ENCODE measurements at places on chromosomes 6 and 20. TPM values are rescaled to one million over a fixed set of nuclear protein-coding genes. Genes with fewer than 3 reads are reported as not detected.

Gene CST8
- total RNA-seq, result not detected

DNA sequence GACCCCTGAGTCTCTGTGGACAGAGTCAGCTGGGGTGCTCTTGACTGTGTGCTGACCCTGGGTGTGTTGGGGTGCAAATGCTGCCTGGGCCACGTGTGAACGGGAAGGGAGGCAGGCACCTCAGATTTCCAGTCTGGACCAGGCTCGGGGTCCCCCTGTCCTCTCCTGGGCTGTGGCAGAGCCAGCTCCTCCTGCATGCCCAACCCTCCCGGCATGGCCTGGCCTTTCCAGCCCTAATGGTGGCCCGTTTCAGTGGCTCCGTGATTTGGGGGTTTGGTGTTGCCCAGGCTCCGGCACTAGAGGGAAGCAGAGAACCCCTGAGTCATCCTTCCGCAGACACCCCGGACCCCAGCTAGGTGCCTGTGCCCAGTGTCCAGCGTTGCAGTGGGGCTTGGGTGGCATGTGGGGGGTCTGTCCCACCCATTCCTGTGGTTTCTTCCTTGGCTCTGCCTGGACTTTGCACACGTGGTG, 9.1 kb downstream of the RBM38 start:
- H3K36me3 ChIP-seq, result no peaks in the 10 kb centered on the region
- peaks cover 97% of the 10 kb centered on the region for H3K4me1 ChIP-seq
- peak overlapping the region; percentile 10 for H3K4me3 ChIP-seq
- DNase-seq, result no peak
- peak overlapping the region; percentile 97 for H3K27ac ChIP-seq

- DNase-seq, result no peak
- no peak overlapping the region for H3K4me3 ChIP-seq
- no peaks in the 10 kb centered on the region for H3K27me3 ChIP-seq
- H3K27ac ChIP-seq, result no peak overlapping the region
- no peaks in the 10 kb centered on the region for H3K4me1 ChIP-seq
These were observed 256.1 kb upstream of the KCNQ5 start for GRCh38 chr6:72365773-72366172.

- no peak overlapping the region for H3K4me3 ChIP-seq
- DNase-seq, result no peak
- H3K27ac ChIP-seq, result no peak overlapping the region
- H3K4me1 ChIP-seq, result no peaks in the 10 kb centered on the region
These were observed 98.3 kb downstream of the BMP7 start for GRCh38 chr20:57167971-57168701.

GRCh38 chr20:43899274-43900120, 15.2 kb upstream of the TOX2 start:
- H3K4me3 ChIP-seq, result no peak overlapping the region
- no peaks in the 10 kb centered on the region for H3K36me3 ChIP-seq
- no peaks in the 10 kb centered on the region for H3K27me3 ChIP-seq
- no peak overlapping the region for H3K27ac ChIP-seq
- DNase-seq, result no peak
- H3K4me1 ChIP-seq, result no peaks in the 10 kb centered on the region

Gene ZBTB46
- total RNA-seq, result 4.3 TPM

- H3K4me3 ChIP-seq, result no peak overlapping the region
- H3K27ac ChIP-seq, result no peak overlapping the region
- no peaks in the 10 kb centered on the region for H3K36me3 ChIP-seq
- H3K4me1 ChIP-seq, result no peaks in the 10 kb centered on the region
These were observed 272.2 kb upstream of the FLRT3 start for GRCh38 chr20:14609328-14610221.

Gene C4A
- total RNA-seq, result 5.7 TPM

Gene GGT7
- total RNA-seq, result 11.4 TPM

- DNase-seq, result no peak
- H3K4me3 ChIP-seq, result no peak overlapping the region
- H3K27ac ChIP-seq, result no peak overlapping the region
- no peaks in the 10 kb centered on the region for H3K36me3 ChIP-seq
- H3K4me1 ChIP-seq, result no peaks in the 10 kb centered on the region
These were observed 271.1 kb upstream of the CHD6 start for GRCh38 chr20:41889126-41889843.

GRCh38 chr20:49187330-49187850, 744 bp downstream of the STAU1 start:
- H3K4me1 ChIP-seq, result peaks cover 17% of the 10 kb centered on the region
- H3K36me3 ChIP-seq, result no peaks in the 10 kb centered on the region
- H3K4me3 ChIP-seq, result peak overlapping the region; percentile 82
- H3K27ac ChIP-seq, result peak overlapping the region; percentile 96
- no peaks in the 10 kb centered on the region for H3K27me3 ChIP-seq

Gene SLC17A3
- total RNA-seq, result not detected

Gene PPP1R14C
- total RNA-seq, result 37.0 TPM

GRCh38 chr6:81623106-81623759, 129.2 kb downstream of the TENT5A start:
- H3K4me3 ChIP-seq, result no peak overlapping the region
- H3K27ac ChIP-seq, result no peak overlapping the region
- no peaks in the 10 kb centered on the region for H3K27me3 ChIP-seq
- H3K4me1 ChIP-seq, result no peaks in the 10 kb centered on the region
- DNase-seq, result no peak

GRCh38 chr20:9402141-9402540, 112.2 kb upstream of the LAMP5 start:
- H3K36me3 ChIP-seq, result no peaks in the 10 kb centered on the region
- H3K27me3 ChIP-seq, result no peaks in the 10 kb centered on the region
- no peaks in the 10 kb centered on the region for H3K4me1 ChIP-seq
- H3K4me3 ChIP-seq, result no peak overlapping the region
- no peak for DNase-seq
- no peak overlapping the region for H3K27ac ChIP-seq

Gene GPLD1
- total RNA-seq, result 1.2 TPM

GRCh38 chr6:68651011-68651985, 16.2 kb downstream of the ADGRB3 start:
- no peak for DNase-seq
- H3K27me3 ChIP-seq, result no peaks in the 10 kb centered on the region
- no peak overlapping the region for H3K4me3 ChIP-seq

DNA sequence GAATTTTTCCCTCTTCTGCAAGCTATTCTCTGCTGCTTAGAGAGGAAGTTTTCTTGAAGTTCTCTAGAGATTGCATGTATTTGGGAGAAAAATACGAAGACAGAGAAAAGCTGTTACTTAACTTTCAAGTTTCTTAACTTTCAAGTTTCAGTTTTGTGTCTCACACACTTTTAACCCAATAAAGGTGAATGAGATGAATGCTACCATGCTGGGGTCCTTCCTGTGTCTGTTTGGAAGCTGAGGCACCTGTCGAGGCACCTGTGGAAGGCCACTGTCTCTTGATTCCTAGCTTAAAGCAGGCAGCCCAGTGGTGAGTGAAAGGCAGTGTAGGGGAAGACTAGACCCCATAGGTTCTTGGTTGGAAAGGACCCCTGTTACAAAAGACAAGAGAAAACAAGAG, 372.8 kb upstream of the JARID2 start:
- H3K27ac ChIP-seq, result no peak overlapping the region
- H3K4me1 ChIP-seq, result peaks cover 33% of the 10 kb centered on the region
- no peak overlapping the region for H3K4me3 ChIP-seq
- H3K36me3 ChIP-seq, result no peaks in the 10 kb centered on the region

Gene MOG
- total RNA-seq, result not detected

Gene COL21A1
- total RNA-seq, result 1.1 TPM

Gene SCRT2
- total RNA-seq, result not detected

- no peaks in the 10 kb centered on the region for H3K36me3 ChIP-seq
- H3K27ac ChIP-seq, result no peak overlapping the region
- DNase-seq, result no peak
These were observed 243.8 kb downstream of the TBC1D32 start for GRCh38 chr6:121090492-121090891.

- H3K27me3 ChIP-seq, result no peaks in the 10 kb centered on the region
- H3K4me1 ChIP-seq, result no peaks in the 10 kb centered on the region
- DNase-seq, result no peak
- H3K36me3 ChIP-seq, result no peaks in the 10 kb centered on the region
These were observed 61.8 kb downstream of the NFATC2 start for GRCh38 chr20:51480507-51481270.

Gene CDSN
- not detected for total RNA-seq

- H3K27ac ChIP-seq, result no peak overlapping the region
- no peaks in the 10 kb centered on the region for H3K36me3 ChIP-seq
- no peak for DNase-seq
- no peak overlapping the region for H3K4me3 ChIP-seq
- no peaks in the 10 kb centered on the region for H3K4me1 ChIP-seq
These were observed 29.9 kb downstream of the RAB44 start for GRCh38 chr6:36727505-36728021.

Gene PRL
- not detected for total RNA-seq

DNA sequence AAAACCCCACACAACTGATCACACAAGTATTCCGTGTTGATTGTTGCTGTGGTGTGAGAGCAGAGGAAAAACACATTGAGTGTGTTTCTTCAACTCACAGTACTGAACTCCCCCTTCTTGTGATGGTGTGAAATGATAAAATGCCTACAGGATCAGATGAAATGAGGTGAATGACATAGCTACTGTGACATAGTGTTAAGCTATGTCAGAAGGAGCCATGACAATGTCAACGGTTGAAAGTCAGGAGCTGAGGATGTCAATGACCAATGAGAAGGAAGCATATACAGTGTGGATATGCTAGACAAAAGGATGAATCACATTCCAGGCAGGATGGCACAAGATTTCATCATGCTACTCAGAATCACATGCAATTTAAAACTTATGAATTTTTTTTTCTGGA, 38.8 kb downstream of the WASF1 start:
- no peaks in the 10 kb centered on the region for H3K27me3 ChIP-seq
- no peaks in the 10 kb centered on the region for H3K36me3 ChIP-seq
- H3K27ac ChIP-seq, result no peak overlapping the region
- H3K4me1 ChIP-seq, result no peaks in the 10 kb centered on the region
- no peak for DNase-seq

Gene SYCP2
- total RNA-seq, result 0.10 TPM

Gene CLIC5
- 95.7 TPM for total RNA-seq

- H3K4me1 ChIP-seq, result peaks cover 36% of the 10 kb centered on the region
- no peaks in the 10 kb centered on the region for H3K27me3 ChIP-seq
- no peak for DNase-seq
- peak overlapping the region; percentile 97 for H3K27ac ChIP-seq
These were observed 420 bp upstream of the BTN2A1 start for GRCh38 chr6:26457264-26457805.

- H3K4me3 ChIP-seq, result no peak overlapping the region
- no peaks in the 10 kb centered on the region for H3K4me1 ChIP-seq
- H3K27me3 ChIP-seq, result no peaks in the 10 kb centered on the region
- H3K36me3 ChIP-seq, result no peaks in the 10 kb centered on the region
- no peak overlapping the region for H3K27ac ChIP-seq
- DNase-seq, result no peak
These were observed 28.8 kb downstream of the DUSP22 start for GRCh38 chr6:321158-321438.

Gene FNDC1
- 0.16 TPM for total RNA-seq

Gene EPPIN
- total RNA-seq, result not detected

Gene GMPR
- total RNA-seq, result 260 TPM

Gene HLA-DMB
- 4.4 TPM for total RNA-seq

GRCh38 chr20:35854713-35855348, 83.0 kb downstream of the PHF20 start:
- peaks cover 38% of the 10 kb centered on the region for H3K4me1 ChIP-seq
- DNase-seq, result no peak
- H3K27ac ChIP-seq, result no peak overlapping the region

Gene SULF2
- total RNA-seq, result 9.8 TPM

- no peaks in the 10 kb centered on the region for H3K36me3 ChIP-seq
- H3K27ac ChIP-seq, result no peak overlapping the region
- H3K27me3 ChIP-seq, result no peaks in the 10 kb centered on the region
- no peak overlapping the region for H3K4me3 ChIP-seq
These were observed 93.9 kb downstream of the JAG1 start for GRCh38 chr20:10579942-10580341.

Data from gastrocnemius medialis (tissue), 4 donors.